ENCODE measurements at places on chromosomes 4 and X.

GRCh38 chr4:70783096-70783495 is 56.6 kb downstream of the GRSF1 start:
- no peak for DNase-seq

- DNase-seq = no peak
These were observed 121.1 kb upstream of the PPARGC1A start for GRCh38 chr4:24010994-24011393.

DNA sequence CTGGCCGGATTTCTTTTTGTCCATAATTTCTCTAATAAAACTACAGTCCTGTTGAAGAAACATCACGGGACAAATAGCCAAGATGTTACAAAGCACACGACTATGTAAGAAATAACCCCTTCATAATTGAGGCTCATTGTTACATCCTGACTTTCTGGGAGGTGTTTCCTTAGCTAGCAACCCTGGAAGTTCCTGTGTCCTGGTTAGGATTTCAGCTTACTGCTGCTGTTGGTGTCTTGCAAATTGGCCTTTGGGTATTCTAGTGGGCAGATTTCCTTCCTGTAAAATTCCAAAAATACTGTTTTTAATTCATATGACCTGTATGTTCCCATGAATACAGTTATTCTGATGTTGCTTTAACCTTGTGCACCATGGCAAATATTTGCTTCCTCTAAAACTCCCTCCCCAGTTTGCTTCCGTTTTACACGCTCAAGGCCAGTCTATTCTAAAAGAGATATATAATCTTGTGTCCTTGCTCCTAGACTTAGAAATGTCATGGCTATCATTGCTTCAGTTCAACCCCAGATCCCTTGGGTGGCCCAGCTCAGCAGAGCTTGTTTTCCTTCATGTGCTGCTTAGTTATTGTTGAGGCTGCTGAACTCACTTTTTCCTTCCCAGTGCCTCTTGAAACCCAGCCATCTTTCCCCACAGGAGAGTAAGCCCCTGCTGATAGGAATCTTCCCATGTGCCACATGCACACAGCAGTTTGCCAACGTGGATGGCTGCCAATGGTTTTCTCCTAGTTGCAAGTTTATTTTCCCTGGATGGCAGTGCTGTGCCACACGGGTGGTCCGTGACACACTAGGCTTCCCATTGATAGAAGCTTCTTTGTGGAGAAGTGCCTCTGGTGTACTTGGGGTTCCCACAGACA is 75.8 kb downstream of the TSPAN7 start:
- no peak for DNase-seq

DNA sequence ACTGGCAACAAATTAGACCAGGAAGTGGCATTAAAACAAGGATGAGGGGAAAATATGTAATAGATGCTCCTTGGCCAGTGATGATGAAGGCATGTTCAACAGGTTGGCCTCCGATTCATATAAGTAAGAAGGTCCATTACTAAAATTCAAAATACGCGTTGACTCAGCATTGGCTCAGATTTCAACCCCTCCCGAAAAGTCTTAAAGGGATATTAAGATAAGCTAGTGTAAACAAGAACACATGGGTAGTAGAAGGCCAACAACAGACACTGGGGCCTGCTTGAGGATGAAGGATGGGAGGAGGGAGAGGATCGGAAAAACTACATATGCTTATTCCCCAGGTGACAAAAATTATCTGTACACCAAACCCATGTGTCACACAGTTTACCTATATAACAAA is 19.1 kb upstream of the LAP3 start:
- no peak for DNase-seq

DNA sequence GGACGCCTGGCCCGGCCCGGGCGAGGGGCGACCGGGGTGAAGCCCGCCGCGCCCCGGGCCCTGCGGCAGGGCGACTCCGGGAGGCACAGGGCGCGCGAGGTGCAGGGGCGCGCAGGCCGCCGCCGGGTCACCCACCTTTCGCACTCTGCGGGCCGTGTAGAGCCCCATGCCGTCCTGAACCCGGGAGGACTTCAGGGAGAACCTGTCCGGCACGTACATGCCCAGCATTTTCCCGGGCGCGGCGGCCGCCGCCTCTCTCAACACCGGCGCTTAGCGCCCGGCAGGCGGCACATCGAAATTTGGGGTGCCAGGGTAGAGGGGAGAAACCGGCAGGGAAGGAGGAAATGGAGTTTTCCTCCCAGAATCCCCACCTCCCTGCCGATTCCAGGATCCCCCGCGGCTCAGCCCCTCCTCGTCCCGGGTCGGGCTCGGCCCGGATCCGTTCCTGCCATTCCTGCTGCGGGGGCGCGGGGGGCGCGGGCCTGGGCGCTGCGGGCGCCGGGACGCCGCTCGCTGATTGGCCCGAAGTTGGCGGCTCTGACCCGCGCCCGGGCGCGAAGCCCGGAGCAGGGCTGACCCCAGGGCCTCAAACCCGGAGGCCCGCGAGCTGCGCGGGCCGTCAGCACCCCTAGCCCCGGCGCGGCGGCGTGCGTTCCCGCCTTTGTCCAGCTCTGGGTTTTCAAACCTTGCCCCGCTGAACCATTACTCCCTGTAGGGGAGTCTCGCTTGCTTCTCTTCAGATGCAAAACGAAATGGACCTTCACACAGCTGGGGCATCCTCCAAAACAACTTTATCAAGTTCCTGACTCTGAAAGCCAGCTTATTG is at the start of gene PRDM5:
Gene PRDM5 (minus strand): TSS at position 346 of the 826 bp plus-strand sequence. CDS start 118 bp downstream, at position 228.
- peak; percentile 13 for DNase-seq
